IMR-90 (cell line): ENCODE measurements at places on chromosomes 13 and 19. TPM values are rescaled to one million over a fixed set of nuclear protein-coding genes. Genes with fewer than 3 reads are reported as not detected.

The MEDAG gene
- 0.28 and 0.36 TPM in 2 replicates for total RNA-seq

The NLRP7 gene
- not detected in 2 replicates for total RNA-seq

DNA sequence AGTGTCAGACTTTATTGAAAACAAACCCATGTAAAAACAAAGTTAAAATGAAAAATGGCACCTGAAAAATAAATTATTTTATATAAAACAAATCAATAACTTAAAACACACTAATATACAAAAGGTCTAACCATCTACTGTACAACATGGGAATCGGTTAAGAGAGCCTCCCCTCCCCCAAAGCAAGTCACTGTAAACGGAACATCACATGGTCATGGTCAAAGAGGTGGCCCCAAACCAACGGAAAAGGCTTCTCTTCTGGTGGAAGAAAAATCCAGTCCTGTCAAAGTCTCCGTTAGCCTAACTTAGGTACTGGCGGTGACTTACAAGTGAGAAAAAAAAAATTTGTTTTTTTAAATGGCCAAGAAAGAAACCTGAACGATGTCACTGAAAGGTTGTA lies 15.7 kb upstream of the TIMM44 start:
- no peak for DNase-seq

The ANKRD24 gene
- 0.18 and 0.28 TPM in 2 replicates for total RNA-seq

GRCh38 chr13:46647512-46648065 lies 94.6 kb downstream of the LRCH1 start:
- no peak for DNase-seq

DNA sequence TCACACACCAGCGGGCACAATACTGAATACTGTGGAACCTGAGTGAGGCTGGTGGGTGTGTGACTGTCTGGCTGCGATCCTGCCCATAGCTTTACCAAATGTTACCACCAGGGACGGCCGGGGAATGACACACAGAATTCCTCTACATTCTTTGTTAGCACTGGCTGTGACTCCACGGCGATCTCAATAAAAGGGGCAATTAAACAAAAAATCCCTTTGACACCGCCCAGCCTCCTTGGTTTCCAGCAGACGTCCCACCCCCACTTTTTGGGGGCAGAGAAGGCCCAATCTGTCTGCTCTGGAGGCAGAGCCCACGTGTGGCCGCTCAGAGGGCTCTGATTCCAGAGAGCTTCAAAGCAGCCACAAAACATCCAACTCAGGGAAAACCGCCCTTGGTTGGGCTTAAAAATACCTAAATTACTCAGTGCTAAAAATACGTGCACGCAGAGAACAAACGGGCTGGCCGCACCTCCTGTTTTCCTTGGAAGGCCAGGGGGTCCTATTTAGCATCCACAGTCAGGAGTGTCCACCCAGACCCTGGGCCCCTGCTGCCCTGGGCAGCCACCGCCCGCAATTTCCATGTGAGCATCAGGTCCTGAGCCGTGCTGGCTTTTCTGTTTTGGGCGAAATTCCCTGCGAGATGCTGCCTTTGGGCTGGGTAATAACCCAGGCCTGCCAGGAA lies 47.8 kb downstream of the GADD45B start:
- peak; percentile 41 for DNase-seq

DNA sequence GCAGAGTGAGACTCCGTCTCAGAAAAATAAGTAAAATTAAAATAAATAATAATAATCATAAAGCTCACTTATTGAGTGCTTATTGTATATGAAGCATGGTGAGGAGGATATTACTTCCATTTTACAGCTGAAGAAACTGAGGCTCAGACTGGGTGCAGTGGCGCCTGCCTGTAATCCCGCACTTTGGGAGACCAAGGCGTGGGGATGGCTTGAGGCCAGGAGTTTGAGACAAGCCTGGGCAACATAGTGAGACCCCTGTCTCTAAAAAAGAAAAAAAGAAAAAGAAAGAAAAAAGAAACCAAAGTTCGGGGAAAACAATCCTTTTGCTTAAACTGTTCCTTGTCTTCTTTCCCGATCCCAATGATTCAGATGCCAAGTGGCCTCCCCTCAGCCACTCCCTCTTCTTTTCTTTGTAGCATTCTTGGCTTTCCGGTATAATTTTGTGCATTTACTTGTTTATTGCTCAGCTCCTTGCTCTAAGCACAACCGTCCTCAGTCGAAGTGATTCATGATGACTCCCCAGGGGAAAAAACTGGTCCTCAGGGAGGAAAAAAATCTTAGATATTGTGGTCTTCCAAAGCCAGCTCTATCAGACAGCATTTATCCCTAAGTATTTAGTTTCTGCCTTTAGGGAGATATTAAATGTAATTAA lies 965 bp upstream of the EIF3G start:
- peak; percentile 92 for DNase-seq

GRCh38 chr19:12774588-12775555 lies at the start of gene HOOK2:
Gene HOOK2 (minus strand): TSS chr19:12775552. CDS start chr19:12775449, 103 bp downstream.
- no peak for DNase-seq

DNA sequence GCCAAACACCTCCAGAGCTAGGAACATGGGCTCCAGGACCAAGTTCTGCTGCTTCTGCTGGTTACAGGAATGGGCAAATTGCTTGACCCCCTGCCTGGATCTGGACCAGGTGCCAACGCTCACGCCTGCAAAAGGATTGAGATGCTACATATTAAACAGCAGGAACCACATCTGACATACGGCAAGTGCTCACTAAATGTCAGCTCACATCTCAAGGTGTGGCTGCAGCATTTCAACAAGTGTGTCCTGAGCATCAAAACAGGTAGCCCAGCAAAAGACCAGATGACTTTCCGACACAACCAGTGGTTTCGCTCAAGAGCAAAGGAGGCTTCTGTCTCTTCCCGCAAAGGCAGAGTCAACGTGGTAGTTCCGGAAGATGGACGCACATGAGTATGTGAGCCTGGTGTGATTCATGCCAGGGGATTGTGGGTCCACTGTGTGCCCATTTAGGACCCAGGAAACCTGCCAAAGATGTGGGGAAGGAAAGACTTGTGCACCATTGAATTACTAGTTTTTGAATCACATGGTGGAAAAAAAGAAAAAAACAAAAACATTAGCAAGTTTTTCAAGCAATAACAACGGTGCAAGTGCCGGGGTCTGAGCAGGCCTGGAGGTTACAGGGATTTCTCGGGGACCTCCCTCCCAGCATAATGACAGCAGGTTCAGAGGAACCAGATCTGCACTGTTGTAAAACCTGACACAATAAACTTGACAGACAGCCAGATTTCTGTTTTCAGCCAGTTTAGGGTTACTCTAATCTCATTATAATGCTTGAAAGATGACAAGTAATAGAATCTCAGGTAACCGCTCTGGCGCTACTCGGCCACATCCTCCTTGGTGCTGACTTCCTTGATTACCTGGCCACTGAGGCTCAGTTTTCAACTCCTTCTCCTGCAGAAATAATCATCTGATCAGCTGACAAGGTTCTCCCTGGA lies 77.9 kb downstream of the SOX1 start:
- DNase-seq, result no peak

GRCh38 chr19:42634409-42635232 lies 39.9 kb upstream of the CEACAM8 start:
- DNase-seq, result peak; percentile 20

The GSX1 gene
- not detected in 2 replicates for total RNA-seq

- no peak for DNase-seq
These were observed 169.8 kb downstream of the SHISA2 start for GRCh38 chr13:25881971-25882451.

DNA sequence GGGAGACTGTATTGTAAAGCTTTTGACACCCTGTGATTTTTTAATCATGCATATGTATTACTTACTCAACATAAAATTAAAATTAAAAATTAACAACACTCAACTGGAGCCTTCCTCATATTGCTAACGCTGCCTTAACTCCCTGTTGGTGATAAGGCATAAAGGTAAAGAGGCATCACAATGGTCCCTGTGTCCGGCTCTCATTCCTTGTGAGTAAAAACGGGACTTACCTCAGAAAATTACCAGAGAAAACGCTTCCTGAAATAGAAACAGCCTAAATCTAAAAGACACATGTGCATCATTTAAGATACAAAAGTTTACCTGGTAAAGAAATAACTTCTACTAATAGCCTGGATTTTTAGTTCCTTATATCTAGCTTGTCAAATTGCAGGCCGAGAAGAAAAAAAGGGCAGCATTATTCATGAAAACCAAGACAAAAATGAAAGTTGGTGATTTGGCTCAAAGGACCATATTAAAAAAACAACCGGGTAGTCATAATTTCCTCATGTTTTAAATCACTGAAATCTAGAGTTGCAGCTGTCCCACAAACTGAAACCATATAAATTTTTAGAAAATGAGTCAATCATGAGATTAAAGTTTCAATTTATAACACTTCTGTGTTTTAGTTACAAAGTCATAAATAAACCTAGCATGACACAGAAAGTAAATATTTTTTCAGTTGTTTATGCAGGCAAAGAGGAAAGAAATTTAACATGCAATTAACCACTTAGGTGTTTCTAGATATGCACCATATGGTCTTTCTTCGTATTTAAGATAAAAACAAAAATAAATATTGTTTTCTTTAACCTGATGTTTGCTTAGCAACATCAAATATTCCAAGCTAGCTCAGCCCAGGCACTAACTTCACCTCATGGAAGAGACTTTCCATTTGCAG lies 94.7 kb downstream of the MIPEP start:
- peak; percentile 85 for DNase-seq
